ENCODE measurements at places on chromosomes 1 and 21. TPM values are rescaled to one million over a fixed set of nuclear protein-coding genes. Genes with fewer than 3 reads are reported as not detected.

MSH4 gene
- 0.18 TPM for total RNA-seq

RIMKLA gene
- total RNA-seq = under 0.01 TPM

GNG4 gene
- total RNA-seq = not detected

MAB21L3 gene
- total RNA-seq = not detected

PLA2G2D gene
- not detected for total RNA-seq

TMEM79 gene
- total RNA-seq = 1.2 TPM

YBEY gene
- 10.8 TPM for total RNA-seq

PPP1R15B gene
- total RNA-seq = 23.8 TPM

CRYAA gene
- not detected for total RNA-seq

PTPN7 gene
- total RNA-seq = not detected

EIF3I gene
- total RNA-seq = 378 TPM

HIVEP3 gene
- 1.5 TPM for total RNA-seq

PLA2G5 gene
- total RNA-seq = 0.63 TPM

UBXN10 gene
- total RNA-seq = not detected

GPX7 gene
- 16.3 TPM for total RNA-seq

ABCG1 gene
- total RNA-seq = 41.6 TPM

Data from endothelial cell of coronary artery (primary cell).